ENCODE measurements at places on chromosomes 1 and 21. TPM values are rescaled to one million over a fixed set of nuclear protein-coding genes. Genes with fewer than 3 reads are reported as not detected.

DNA sequence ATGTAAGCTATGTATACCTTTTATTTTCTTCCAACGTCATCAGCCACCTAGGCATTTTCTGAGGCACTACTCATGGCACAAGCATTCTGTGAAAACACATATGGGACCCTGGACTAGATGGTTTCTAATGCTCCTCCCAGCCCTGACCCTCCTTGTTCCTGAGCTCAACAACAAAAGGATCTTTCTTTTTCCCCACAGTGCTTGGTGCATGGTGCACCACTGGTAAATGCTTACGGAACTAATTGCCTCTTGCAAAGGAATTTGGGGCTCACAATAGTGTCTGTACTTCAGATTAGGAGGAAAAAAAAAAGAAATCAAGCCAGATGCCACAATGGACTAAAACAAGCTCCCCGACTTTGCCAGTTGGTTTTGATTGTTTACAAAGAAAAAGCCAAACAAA is 390.5 kb downstream of the PLPP3 start:
- DNase-seq: no peak

DNA sequence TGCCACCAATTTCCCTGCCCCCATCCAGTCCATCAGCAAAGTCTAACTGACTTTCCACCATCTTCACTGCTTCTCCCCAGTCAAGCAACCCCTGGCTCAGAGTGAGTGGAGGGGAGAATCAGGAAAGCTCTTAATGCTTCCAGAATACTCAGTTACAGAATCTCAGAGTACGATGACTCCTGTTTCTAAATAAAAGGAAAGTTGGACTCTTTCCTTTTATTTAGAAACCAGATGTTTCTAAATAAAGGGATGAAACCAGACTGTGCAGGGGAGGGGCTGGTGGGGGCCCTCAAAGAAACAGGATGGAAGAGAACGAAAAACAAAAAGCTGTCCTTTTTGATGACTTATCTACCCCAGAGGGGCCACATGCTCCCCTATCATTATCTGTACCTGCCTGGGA is 85.2 kb upstream of the PPM1J start:
- peak; percentile 66 for DNase-seq

DNA sequence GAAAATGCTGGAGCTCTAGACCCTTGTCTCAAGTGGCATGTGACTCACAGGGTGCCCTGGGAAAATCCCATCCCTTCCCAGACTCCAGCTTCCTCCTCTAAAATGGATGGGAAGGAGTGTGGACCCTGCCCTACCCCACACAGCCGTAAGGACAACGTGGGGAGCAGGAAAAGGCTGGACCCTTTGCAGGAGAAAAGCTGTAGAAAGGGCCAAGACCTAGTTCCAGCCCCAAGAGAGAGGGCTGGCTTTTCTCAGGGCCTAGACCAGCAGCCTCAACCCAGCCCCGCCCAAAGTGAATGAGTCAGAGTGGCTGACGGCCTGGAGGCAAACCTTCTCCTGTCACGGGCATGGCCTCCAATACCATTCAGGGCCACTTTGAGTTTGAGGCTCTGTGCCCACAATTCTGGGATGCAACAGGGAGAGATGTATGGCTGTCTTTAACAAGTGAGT is 1.1 kb downstream of the LAMB3 start:
- DNase-seq: peak; percentile 63

DNA sequence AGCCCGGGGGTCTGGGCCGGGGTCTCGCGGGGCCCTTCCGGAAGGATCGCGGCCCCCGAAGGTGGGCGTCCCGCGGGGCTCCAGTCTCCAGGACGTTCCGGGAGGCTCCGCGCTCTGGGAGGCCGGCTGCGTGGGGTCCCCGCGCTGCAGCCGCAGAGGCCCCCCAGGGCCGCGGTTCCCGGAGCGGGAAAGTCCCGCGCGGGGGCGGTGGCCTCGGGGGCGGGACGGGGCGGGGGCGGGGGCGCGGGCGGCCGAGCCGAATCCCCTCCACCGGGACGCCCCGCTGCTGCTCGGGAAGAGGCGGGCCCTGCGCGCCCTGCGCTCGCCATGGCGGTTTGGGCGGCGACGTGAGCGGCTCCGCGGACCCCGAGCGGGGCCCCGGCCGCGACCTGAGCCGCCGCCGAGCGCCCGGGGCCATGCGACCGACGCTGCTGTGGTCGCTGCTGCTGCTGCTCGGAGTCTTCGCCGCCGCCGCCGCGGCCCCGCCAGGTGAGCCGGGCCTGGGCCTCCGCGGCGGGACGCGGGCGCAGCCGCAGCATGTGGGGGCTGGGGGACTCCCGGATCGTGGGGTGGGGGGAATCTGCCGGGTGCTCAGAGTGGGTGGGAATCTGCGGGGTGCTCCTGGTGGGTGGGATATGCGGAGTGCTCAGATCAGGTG is at the start of gene IFNGR2:
Gene IFNGR2, plus strand, starts transcription at position 286 of the 658 bp plus-strand sequence. Its CDS starts 131 bp downstream, at position 417.
- peak; percentile 51 for DNase-seq

DNA sequence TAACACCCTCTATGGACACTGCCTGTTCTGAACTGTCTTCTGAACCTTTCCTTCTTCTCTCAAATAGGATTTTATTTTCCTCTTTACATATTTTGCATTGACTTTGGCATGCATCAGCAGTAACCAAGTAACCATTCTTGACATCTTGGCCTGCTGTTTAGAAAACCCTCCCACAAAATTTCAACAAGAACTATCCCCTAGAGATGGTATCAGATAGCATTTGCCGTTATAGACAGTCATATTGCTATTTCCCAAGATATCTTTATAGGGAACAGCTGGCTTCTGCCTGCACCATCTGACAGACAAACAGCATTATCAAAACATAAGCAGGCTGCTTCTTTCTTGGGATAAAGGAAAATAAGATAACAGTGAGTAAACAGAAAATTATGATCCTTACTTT is 54.7 kb downstream of the LHX8 start:
- no peak for DNase-seq

DNA sequence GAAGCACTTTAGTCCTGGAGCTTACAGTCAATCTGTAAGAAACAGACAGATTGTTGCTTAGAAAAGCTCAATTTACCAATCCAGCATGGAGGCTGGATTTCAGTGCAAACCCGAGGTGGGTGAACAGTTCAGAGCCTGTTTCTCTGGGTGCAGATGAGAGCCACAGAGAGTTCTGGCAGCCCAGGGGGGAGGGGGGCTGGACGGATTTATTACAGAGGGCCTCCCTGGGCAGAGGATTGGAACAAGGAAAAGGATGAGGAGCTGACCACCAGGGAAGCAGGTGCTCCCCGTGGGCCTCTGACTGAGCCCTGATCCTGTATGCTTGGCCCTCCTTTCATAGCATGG is 38.0 kb upstream of the EPS8L3 start:
- no peak for DNase-seq

The DNTTIP2 gene
- 27.4 TPM for total RNA-seq

The ABCA4 gene
- 0.48 TPM for total RNA-seq

The NTMT2 gene
- total RNA-seq: not detected

The FCRL1 gene
- total RNA-seq: 0.72 TPM

Measured in umbilical cord (tissue), 2 donors.